ENCODE measurements at places on chromosomes 13 and 19. TPM values are rescaled to one million over a fixed set of nuclear protein-coding genes. Genes with fewer than 3 reads are reported as not detected.

- H3K4me3 ChIP-seq, result no peak overlapping the region
- DNase-seq, result no peak
- peaks cover 3% of the 10 kb centered on the region for H3K36me3 ChIP-seq
- no peaks in the 10 kb centered on the region for H3K27me3 ChIP-seq
- peaks cover 27% of the 10 kb centered on the region for H3K4me1 ChIP-seq
Observed at GRCh38 chr13:106464076-106464475, 71.4 kb downstream of the EFNB2 start.

The VSIG10L gene
- 3.5 TPM for total RNA-seq

The C19orf25 gene
- 41.5 TPM for total RNA-seq

DNA sequence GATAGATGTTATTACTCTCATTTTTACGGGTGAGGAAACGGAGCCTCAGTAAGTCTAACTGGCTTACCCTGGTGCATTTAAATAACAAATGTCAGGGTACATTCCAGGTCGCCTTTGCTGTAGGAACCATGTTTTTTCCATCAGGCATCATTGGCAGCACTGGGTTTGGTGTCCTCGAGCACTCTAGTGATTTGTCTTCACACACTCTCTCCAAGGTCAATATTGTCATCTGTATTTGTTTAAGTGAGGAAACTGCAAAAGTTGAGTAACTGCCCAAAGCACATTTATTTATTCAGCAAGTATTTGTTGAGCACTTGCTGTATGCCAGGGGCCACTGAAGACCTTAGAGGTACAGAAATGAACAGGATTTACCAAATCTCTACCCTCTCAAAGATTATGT, 78.6 kb downstream of the DCT start:
- no peak overlapping the region for H3K27ac ChIP-seq
- no peak overlapping the region for H3K4me3 ChIP-seq
- peaks cover 15% of the 10 kb centered on the region for H3K36me3 ChIP-seq
- DNase-seq, result no peak
- H3K4me1 ChIP-seq, result no peaks in the 10 kb centered on the region

The GIPC1 gene
- 72.5 TPM for total RNA-seq

The PSMD8 gene
- 190 TPM for total RNA-seq

- no peak for DNase-seq
- no peaks in the 10 kb centered on the region for H3K4me1 ChIP-seq
- H3K27ac ChIP-seq, result no peak overlapping the region
- H3K27me3 ChIP-seq, result no peaks in the 10 kb centered on the region
- no peaks in the 10 kb centered on the region for H3K36me3 ChIP-seq
- H3K4me3 ChIP-seq, result no peak overlapping the region
Observed at GRCh38 chr13:43693639-43694038, 93.1 kb downstream of the ENOX1 start.

DNA sequence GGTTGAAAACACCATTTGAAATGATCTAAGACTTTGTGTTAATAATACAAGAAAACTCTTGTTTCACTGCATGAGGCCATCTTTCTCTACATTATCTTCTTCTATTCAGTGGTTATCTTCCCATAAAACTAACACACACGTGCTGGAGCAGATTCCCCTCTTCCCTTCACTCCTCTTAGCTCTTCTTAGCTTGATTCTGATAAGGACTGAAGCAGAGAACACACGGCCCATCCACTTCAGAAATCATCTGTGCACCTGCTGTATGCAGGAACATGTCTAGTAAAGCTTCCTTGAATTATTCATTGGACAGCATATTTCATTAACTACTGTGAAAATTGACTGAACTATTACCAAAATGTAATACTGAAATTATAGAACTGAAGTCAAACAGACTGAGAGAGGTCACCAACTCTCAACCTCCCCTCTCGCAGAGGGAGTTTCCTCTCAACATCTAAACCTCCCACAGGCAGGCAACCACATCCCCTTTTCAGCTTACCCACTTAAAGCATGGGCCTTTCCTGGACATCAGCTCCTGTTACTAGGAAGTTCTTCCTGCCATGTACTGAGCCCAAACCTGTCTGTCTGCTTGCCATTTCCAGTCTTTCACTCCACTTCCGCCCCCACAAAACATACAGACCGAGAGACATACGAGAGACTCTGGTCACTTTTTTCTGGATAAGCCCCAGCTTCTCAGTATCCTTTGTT, 113.9 kb downstream of the CRYL1 start:
- H3K4me1 ChIP-seq, result no peaks in the 10 kb centered on the region
- no peak overlapping the region for H3K27ac ChIP-seq
- no peak for DNase-seq
- H3K4me3 ChIP-seq, result no peak overlapping the region

DNA sequence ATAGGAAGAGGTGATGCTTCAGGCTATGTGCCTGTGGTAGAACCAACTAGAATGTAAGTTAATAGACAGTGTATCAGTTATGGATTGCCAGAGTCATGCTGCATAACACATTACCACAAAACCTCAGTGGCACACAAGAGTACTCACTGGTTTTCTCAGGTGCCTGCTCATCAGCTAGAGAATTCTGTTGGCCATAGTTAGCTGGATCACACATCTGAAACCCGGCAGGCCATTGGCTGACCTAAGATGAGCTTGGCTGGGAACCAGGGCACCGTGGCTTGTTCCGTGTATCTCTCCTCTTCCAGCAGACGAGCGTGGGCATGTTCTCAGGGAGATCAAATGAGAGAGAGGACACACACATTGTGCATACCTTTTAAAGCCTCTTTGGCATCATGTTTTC, 76.7 kb downstream of the TEX26 start:
- H3K27me3 ChIP-seq, result no peaks in the 10 kb centered on the region
- no peak for DNase-seq
- H3K4me3 ChIP-seq, result no peak overlapping the region
- H3K36me3 ChIP-seq, result no peaks in the 10 kb centered on the region
- H3K4me1 ChIP-seq, result peaks cover 19% of the 10 kb centered on the region

- H3K4me1 ChIP-seq, result no peaks in the 10 kb centered on the region
- no peak overlapping the region for H3K27ac ChIP-seq
- H3K27me3 ChIP-seq, result no peaks in the 10 kb centered on the region
- no peak overlapping the region for H3K4me3 ChIP-seq
Observed at GRCh38 chr19:11971041-11971440, 6.2 kb downstream of the ZNF763 start.

DNA sequence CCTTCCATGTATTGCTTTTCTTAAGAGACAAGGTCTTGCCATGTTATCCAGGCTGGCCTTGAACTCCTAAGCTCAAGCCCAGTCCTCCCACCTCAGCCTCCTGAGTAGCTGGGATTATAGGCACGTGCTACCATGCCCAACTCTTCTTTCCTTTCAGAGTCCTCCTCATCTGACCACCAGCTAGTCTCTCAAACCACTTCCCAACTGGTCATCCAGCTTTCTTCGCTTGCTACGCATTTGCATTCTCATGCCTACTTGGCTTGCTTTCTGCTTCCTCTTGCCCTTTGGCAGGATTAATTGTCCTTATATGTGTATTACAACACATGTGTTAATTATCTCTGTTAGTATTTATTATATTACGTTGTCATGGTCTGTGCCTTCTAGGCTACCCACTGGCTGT, 6.3 kb downstream of the GPR18 start:
- no peaks in the 10 kb centered on the region for H3K27me3 ChIP-seq
- H3K36me3 ChIP-seq, result peaks cover 29% of the 10 kb centered on the region
- H3K4me1 ChIP-seq, result no peaks in the 10 kb centered on the region
- no peak for DNase-seq

DNA sequence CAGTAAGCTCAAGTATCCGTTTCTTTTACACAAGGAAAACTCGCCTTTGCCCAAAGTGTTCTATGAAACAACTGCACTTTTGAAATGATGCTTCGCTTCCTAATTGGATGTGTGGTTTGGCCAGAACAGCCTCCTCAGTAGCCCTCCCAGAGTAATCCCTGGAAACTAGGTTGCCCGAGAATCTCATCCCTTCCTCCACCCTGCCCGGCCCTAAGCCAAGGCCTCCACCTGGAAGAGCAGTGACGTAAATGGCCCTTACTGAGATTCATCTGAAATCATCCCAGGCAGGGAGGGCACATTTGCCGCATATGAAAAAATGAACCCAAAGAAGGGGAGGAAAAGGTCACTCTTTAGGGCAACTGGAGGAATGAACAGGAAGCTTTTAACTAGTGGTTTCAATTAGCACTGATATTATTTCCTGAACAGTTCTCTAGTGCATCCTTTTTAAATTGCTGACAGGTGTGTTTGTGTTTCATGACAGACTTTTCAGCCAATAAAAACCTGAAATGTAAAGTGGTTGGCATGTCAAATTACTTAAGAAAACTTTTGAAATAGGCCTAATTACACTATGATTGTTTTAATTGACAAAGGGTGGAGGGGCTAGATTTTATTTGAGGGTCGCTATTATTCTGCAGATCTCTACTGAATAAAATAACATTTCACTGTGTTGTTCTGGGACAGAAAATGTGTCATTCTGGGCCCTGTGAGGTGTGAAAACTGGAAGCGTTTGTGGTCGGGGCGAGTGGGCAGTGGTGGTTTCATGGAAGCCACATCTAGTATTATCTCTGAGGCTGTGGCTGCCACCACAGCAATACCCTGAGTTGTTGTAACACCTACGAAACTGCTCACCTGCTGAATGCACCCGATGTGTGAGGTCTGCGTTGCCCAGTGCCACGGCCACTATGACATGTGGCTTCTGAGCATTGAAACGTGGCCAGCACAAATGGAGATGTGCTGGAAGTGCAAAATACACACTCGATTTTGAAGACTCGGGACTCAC, 112.1 kb downstream of the ZIC5 start:
- H3K4me1 ChIP-seq, result peaks cover 51% of the 10 kb centered on the region
- no peak overlapping the region for H3K4me3 ChIP-seq
- DNase-seq, result no peak
- H3K27ac ChIP-seq, result no peak overlapping the region

- H3K27me3 ChIP-seq, result peaks cover 25% of the 10 kb centered on the region
- H3K4me3 ChIP-seq, result peak overlapping the region; percentile 80
- peaks cover 18% of the 10 kb centered on the region for H3K4me1 ChIP-seq
Observed at GRCh38 chr19:1862424-1863327, 703 bp downstream of the KLF16 start.

The ZNF560 gene
- not detected for total RNA-seq

GRCh38 chr13:106468744-106469590, 66.5 kb downstream of the EFNB2 start:
- no peak overlapping the region for H3K27ac ChIP-seq
- H3K4me1 ChIP-seq, result peaks cover 48% of the 10 kb centered on the region
- peaks cover 3% of the 10 kb centered on the region for H3K36me3 ChIP-seq
- DNase-seq, result no peak

The KRTDAP gene
- total RNA-seq, result not detected

- no peak overlapping the region for H3K4me3 ChIP-seq
- no peaks in the 10 kb centered on the region for H3K36me3 ChIP-seq
- no peak for DNase-seq
- peaks cover 8% of the 10 kb centered on the region for H3K4me1 ChIP-seq
Observed at GRCh38 chr13:36173571-36174322, 40.6 kb downstream of the SOHLH2 start.

GRCh38 chr13:63554157-63554556, 2138.5 kb upstream of the PCDH20 start:
- no peaks in the 10 kb centered on the region for H3K4me1 ChIP-seq
- H3K27me3 ChIP-seq, result no peaks in the 10 kb centered on the region
- DNase-seq, result no peak
- H3K4me3 ChIP-seq, result no peak overlapping the region
- H3K27ac ChIP-seq, result no peak overlapping the region

The C19orf85 gene
- total RNA-seq, result not detected

DNA sequence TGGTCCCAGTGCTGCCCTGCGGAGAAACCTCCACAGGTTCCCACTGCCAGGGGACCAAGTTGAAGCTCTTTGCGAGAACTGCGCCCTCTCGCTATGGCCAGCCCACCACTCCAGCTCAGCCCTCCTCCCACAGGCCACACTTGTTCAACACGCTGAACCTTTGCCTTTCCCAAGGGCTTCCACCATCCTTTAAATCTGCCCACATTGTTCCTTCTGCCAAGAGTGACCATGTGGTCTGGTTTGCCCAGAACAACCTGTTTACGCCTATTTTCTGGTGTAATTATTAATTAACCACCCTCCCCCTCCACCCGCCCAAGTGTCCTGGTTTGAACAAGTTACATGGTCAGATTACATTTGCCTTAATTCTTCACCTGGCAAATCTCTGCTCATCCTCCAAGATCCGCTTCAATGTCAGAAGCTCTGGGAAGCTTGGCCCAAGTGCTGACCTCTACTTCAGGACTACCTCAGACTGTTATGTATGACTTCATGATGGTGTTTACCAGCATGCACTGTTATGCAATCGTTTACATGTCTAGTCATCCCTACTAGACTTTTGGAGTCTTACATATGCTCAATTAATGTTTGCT, 12.0 kb upstream of the USP12 start:
- peak overlapping the region; percentile 64 for H3K27ac ChIP-seq
- no peak overlapping the region for H3K4me3 ChIP-seq
- DNase-seq, result no peak

The KLK14 gene
- total RNA-seq, result 0.75 TPM

The ZNF829 gene
- 2.2 TPM for total RNA-seq

The SHISA7 gene
- 0.59 TPM for total RNA-seq

DNA sequence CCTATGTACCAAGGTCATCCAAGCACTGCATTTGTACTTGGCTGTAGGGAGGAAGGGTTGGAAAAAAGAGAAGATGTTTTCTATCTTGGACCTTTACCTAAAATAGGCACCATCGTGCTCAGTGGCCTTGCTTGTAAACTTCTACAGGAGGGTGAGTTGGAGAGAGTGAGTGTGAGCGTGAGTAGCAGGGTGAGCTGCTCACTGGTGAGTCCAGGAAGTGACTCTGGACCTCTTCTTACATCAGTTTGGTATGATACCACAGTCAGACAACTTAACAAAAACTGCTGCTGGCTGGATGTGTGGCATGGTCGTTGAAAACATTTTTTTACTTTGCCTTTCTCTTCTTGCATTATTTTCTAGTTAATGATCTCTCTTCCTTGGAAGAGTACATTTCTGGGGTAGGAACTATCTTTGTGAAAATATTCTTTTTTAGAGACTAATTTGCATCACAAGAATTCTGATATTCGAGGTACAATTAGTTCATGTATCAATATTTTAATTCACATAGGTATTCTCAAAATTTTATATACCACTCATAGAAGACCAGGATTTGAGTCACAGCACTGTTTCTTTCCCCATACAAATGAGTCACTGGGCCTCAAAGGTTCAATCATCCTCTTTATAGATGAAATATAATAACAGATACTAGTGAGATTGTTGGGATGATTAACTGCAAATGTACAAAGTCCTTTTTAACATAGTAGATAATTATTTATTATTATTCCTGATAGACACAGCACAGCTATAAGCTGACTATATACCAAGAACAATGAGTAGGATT, 651 bp downstream of the SERPINE3 start:
- H3K27ac ChIP-seq, result no peak overlapping the region
- H3K36me3 ChIP-seq, result no peaks in the 10 kb centered on the region

GRCh38 chr19:21750586-21751128, 16.7 kb downstream of the ZNF100 start:
- H3K36me3 ChIP-seq, result peaks cover 83% of the 10 kb centered on the region
- no peaks in the 10 kb centered on the region for H3K27me3 ChIP-seq
- no peak overlapping the region for H3K27ac ChIP-seq
- no peak overlapping the region for H3K4me3 ChIP-seq

Data from neural crest cell (in vitro differentiated cells).